ENCODE measurements at places on chromosomes 13 and 19.

- DNase-seq = no peak
Measured at GRCh38 chr19:778910-779653, 18.2 kb upstream of the PTBP1 start.

DNA sequence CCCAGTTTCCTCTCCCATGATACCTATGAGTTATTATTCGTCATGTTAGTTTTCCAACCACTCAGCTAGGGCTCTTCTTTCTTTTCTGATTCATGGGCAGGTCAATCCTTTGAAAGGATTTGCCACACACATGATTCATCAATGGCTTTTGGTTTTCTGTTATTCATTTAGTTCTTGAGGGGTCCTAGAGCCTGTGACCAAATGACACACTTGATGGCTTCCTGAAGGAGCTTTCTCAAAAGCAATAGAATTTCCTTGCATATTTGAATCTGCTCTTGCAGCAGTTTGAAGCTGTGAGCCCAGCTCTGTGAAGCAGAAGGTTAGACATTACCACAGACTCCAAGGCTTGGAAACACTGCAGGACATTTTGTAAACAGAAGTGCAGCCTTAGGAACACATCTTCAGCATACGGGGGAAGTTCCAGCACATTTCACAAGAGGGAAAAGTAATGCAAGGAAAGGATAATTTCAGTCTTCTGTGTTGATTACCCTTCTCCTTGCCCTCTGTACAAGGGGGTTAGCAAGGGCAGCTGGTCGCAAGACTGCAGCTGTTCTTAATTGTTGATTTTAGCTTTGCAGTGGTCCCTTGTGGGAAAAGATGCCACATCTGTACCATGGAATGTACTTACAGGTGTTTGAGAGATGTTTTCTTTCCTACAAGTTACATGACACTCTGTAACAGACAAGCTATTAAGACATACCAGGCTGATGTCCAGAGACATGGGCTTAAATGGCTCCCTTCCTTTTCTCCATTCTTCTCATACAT, 338.6 kb downstream of the KCNRG start:
- DNase-seq = no peak

- DNase-seq = no peak
Measured at GRCh38 chr19:28497137-28497536, 715.8 kb downstream of the UQCRFS1 start.

- DNase-seq = no peak
Measured at GRCh38 chr13:66212511-66212910, 1017.6 kb downstream of the PCDH9 start.

DNA sequence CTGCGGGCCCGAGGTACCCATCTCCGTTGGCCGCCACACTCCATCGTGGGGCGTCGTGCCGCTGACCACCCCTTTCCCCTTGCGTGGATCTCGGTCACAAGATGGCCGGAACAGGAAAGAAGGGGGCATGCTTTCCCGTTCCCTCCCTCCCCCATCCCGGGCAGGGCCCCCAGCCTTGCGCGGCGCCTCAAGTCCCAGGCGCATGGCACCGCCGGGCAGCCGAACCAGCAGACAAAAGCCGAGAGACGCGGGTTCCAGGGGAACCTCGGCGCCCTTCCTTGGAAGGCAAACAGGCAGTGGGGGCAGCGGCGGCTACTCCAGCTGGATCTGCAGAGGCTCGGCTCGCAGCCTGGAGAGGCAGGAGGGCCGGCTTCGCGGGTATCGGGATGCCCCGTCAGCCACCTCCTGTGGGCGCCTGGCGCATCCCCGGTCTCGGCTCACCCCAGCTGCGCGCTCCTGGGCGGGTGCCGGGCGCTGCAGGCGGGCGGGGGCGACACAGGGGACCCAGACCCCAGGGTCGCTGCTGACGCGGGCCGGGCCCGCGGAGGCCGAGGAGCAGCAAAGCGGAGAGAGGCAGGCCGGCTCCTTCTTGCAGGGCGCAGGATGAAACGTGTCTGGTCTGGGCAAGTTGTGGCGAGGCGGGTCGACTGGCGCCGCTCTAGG, 439 bp downstream of the DZIP1 start:
- no peak for DNase-seq

DNA sequence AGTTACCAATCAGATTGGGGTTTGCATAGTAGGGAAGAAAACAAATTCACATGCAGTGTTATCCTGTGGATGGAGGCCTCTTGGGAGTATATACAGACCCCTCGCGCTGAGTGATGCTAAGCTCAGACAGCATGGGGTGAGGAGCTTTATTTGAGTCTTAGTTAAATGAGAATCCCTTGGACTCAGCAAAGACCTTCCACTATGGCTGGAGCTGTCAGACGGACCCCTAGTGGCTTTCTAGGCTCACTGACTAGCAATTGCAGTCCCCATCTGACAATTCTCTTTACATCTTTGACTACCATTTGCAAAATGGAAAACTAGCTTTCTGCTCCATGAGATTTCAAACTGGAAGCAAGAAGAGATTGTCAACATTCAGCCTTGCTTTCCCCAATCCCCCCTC, 90.4 kb downstream of the STOML3 start:
- DNase-seq = no peak

DNA sequence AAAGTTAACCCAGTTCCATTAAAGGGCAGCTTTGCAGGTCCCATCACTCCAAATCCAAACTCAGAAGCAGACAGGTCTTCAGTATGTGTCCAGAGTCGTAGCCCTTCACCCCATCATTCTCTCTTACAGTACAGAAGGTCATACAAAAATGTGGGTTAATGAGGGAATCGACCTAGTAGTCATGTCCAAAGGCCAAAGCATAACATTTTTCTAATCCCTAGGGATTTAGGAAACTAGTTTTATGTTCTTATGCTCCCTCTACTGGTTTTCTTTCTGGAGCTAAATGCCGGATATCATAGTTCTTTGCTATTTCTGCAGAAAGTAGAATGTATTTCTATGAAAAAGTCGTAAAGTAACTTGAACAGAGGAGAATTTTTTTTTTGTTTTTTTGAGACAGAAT, 72.2 kb downstream of the DHRS12 start:
- DNase-seq = no peak

- DNase-seq = no peak
Measured at GRCh38 chr13:49597043-49597641, 11.8 kb upstream of the RCBTB1 start.

DNA sequence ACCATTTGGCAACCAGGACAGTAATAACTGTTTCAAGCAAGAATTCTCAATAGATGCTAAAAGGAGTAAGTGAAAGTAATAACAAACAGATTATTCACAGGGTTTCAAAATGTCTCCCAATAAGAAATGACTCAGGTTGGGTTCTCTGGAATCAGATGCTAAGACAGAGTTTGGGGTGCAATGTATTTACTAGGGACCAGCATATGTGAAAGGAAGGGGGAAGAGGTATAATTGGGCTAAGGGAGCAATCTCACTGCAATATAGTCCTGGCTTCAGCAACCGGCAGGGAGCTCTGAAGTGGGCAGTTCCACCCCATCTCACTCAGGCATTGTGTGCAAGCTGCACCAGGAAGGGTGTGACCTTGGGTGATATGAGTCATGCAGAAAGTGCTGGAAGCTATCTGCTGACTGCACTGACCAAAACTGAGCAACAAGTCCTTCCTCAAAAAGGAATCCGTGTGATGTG, 23.4 kb downstream of the ZDHHC20 start:
- peak; percentile 44 for DNase-seq

GRCh38 chr19:28554321-28555091, 658.4 kb downstream of the UQCRFS1 start:
- DNase-seq = no peak

GRCh38 chr19:34184880-34185491, 12.7 kb downstream of the LSM14A start:
- DNase-seq = no peak

DNA sequence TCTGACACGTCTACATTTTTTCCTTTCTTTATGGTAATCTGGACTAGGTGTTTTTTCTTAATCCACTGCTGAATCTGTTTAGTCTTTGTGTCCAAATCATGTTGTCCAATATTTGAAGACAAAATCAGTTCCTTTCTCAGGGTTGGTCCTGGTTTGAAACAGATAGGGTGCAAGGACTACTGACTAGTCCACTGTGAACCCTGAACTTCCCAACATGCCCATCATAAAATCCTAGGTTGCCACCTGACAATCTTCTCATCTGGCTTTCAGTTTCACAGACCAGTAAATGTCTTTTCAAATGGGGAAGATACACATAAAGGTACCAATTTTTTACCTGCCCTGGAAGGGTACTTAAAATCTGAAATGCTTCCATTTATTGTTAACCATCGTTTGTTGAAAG, 12.7 kb downstream of the GTF3A start:
- DNase-seq = no peak

- DNase-seq = no peak
Measured at GRCh38 chr13:52371736-52372247, 34.2 kb downstream of the THSD1 start.
